ENCODE measurements at places on chromosomes 13 and 19.
A peak's percentile ranks its signal among the peaks of the same experiment; 100 is the strongest.

DNA sequence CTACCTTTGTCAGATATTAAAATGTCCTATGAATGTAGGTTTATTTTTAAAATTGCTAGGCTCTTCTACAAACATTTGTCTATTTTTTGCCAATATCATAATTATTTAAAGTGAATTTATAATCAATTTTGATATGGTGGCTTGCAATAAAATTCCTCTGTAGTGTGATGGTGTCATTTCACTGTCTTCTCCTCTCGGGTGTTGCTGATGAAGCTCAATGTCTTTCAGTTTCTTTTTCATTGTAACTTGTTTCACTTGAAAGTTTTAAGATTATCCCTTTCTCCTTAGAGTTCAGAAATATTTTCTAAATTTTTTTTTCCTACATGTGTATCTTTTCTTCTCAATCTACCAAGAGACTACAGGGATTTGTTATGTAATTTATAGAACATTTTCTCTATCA lies 267.1 kb upstream of the EDNRB start:
- DNase-seq: no peak

- DNase-seq: no peak
These were observed 218.8 kb downstream of the FGF9 start for GRCh38 chr13:21889651-21890050.

DNA sequence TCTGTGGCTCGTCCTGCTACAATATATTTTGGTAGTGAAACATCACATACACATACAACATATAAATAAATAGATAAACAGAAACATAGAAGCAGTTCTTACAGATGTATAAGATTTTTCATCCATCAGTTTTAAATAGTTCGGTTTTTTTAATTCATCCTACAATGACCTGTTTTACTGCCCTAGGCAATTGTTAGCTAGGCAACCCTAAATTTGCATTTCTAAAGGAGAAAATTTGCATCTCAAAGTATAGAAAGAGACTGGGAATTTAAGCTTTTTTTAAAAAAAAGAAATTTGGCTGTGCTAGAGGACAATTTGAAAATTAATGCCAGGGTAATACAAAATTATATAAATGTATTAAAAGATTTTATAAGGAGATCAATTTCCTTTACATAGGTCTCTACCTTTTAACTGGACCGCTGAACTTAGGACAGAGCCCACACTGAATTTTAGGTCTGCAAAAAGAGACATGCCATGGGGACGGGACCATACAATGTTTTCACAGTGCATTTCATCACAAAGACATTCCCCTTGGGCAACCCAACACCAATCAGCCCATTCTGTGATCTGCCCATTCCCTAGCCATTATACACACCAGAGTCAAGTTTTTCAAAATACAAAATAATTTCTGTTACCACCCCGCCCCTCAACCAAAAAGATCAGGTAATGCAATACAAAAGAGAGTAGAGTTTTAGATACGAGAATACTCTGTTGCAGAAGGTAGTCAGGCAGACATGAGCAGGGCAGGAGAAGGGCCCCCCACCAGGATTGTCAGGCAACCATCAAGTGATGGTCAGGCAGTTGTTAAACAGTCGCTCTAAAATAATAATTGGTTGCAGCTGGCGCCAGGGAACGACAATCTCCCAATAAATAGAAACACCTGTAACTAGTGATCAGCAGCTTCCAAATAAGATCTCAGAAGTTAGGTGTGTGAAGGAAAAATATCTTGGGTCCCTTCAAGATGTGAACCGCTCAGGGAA lies 299.7 kb upstream of the SGCG start:
- no peak for DNase-seq

DNA sequence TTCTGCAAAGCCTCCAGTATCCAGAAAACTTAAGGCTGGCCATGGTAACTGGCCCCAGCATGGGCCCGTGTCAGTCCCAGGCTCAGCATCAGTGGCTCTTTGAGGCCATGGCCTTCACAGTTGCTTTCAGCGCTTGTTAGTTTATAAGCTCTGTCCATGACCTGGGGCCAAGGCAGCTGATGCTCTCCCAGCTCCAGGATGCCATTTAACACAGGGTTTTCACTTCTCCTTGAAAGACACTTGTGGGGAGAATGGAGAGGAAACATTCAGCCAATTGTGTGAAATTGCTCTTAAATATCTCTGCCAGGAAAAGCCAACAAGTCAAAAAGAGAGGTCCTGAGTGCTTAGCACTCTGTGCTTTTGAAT lies 321.3 kb downstream of the FOXO1 start:
- no peak for DNase-seq

DNA sequence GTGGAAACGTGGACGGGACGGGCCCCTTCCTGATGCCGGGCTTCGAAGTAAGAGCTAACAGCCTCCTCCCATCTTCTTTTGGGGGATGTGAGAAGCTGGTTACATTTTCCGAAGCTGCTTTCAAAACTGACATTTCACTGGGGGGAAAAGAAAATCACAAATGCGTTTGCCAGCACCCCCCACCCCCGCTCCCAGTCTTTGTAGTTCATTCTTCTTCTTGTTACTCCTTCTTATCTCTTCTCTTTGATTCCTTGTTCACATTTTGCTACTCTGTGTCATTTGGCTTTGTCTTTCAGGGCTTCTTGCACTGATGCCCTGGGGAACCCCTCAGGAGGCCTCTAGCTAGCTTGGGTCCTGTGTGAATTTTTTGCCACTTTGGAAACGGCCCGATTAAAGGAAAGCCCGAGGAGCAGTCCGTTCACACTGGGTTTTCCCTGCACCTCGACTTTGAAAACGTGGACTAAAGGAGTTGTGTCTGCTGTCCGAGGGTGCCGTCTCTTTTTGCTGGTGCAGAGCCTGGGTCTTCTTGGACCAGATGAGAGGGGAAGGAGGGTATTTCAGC lies 1.3 kb downstream of the CARM1 start:
- no peak for DNase-seq

DNA sequence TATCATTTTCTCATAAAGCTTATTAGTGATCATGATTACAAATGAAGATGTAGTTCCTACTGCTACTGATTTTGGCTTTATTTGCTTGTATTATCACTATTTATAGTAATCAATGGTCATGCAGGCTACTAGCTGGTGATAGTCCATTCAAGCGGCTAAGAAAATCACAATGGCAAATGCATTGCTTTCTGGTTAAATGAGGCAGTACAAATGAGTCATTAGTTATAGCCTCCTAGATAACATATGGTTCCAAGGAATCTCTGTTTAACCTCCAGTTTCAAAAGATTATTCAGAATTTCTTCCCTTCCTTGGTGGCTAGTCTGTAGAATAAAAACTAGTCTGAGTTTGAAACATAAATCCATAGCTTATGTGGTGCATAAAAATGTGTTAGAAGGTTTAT lies 141.3 kb upstream of the HTR2A start:
- DNase-seq: no peak

GRCh38 chr19:45200568-45200967 lies 22.0 kb downstream of the BLOC1S3 start:
- DNase-seq: peak; percentile 36

DNA sequence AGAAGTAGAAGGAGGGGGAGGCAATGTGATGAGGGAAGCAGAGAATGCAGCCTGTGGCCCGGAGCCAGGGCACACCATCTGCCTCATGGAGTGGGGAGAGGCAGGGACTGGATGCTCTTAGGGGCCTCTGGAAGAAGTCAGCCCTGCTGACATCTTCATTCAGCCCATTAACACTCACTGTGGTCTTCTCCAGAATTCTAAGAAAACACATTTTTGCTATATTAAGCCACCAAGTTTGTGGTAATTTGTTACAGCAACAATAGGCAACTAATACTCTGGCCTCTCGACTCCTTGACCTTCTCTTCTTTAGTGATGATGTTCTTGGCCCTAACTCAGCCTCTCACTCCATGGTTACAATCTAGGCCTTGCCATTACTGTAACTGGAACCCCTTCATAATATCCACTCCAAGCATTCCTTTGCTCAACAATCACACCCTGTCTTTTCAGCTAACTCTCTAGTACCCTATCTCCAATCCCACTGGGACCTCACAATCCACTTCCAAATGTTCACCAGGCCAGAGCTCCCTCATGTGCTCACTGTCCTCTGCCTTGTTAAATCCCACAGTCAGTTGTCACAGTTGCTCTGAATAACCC lies 98.5 kb downstream of the MIPEP start:
- DNase-seq: no peak

GRCh38 chr19:16736709-16737108 lies 17.1 kb downstream of the NWD1 start:
- DNase-seq: no peak

DNA sequence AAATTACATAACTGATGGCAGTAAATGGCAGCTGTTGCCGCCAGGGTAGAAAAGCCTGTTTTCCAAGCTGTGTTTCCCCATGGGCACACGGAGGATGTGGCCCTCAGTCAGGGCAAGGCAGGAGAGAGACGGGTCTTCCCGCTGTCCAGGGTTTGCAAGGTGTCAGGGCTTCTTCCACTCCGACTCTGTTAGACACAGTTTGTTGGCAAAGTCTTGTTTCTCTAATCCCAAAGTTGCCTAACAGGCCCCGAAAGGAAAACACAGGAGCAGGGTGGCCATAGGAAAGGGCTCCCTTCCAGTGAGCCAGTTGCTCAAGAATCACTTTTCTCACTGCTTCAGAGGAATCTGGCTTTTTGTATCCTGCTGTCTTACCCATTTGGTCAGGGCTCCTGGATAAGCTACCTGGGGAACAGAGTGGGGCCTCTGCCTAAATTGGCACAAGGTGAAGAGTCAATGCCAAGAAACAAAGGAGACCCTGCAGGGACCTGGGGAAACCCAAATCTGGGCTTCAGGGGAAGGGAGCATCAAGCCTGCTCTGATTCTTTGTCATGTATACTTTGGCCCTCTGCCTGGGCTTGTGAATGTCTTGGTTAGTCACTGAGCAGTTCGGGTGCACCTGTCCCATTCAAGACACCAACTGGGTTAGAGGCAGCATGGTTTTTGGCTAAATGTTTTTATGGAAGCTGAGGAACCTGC lies 29.0 kb upstream of the CXCL17 start:
- DNase-seq: no peak

DNA sequence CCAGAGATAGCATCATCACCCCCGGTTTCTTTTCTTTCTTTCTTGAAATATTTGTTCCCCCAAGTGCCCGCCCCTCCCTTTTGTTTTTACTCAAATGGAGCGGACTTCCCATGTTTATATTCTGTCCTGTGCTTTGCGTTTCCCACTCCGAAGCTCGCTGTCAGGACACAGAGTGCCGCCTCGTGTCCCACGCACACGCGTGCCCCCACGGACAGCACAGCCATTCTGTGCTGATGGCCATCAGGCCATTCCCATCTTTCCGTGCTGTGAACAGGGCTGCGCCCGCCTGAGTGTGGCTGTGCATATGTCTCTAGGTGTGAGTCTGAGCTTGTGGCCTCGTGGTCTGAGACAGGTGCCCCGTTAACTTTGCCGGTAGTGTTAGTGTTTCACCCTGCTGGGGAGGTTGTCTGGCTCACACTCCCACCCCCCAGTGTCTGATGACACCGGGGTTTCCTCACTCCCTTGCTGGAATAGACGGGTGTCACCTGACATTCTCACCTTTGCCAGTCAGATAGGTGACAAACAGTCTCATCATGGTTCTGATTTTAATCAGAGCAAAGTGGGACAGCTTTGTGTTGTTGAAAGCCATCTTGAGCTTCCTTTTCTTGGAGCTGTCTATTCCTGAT lies 6.9 kb downstream of the PAK4 start:
- no peak for DNase-seq

GRCh38 chr13:38862443-38862842 lies 128.2 kb downstream of the STOML3 start:
- no peak for DNase-seq

DNA sequence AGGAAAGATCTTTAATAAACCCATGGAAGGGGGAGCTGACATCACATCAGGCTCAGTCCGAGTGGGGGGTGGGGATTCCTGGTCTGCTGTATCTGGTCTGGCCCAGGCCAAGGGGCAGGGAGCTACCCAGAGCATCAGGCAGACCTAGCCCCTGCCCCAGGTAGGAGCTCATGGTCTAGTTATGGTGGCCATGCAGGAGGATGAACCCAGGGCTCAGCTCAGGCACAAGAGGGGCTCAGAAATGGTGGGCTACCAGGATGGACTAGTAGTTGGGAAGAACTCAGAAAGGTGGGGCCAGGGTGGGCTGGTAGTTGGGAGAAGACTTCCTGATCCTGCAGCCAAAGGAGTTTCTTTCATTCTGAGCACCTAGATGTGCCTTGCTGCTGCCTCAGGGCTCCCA lies 14.3 kb downstream of the VSTM2B start:
- no peak for DNase-seq

DNA sequence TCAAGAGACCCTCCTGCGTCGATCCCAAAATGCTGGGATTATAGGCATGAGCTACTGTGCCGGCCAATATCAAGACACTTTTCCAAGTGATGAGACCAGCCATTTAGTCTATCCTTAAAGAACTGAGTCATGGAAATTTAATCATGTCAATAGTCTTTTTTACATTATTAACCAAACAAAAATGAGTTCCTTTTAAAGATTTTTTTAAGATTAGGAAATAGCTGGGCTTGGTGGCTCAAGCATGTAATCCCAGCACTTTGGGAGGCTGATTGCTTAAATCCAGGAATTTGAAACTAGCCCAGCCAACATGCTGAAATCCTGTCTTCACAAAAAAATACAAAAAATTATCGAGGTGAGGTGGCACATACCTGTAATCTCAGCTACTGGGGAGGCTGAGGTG lies 16.7 kb upstream of the ZNF564 start:
- DNase-seq: no peak

DNA sequence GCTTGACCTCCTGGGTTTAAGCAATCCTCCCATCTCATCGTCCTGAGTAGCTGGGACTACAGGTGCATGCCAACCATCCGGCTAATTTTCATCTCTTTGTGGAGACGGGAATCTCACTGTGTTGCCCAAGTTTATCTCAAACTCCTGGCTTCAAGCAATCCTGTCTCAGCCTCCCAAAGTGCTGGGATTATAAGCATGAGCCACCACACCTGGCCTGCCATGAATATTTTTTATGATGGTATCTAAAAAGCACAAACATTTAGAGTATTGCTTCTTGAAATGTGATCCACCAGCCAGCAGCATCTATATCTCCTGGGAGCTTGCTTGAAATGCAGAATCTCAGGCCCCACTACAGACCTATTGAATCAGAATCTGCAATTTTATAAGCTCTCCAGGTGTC lies 111.2 kb upstream of the CLDN10 start:
- no peak for DNase-seq

- DNase-seq: no peak
These were observed 57.5 kb downstream of the RAP2A start for GRCh38 chr13:97491452-97491851.

DNA sequence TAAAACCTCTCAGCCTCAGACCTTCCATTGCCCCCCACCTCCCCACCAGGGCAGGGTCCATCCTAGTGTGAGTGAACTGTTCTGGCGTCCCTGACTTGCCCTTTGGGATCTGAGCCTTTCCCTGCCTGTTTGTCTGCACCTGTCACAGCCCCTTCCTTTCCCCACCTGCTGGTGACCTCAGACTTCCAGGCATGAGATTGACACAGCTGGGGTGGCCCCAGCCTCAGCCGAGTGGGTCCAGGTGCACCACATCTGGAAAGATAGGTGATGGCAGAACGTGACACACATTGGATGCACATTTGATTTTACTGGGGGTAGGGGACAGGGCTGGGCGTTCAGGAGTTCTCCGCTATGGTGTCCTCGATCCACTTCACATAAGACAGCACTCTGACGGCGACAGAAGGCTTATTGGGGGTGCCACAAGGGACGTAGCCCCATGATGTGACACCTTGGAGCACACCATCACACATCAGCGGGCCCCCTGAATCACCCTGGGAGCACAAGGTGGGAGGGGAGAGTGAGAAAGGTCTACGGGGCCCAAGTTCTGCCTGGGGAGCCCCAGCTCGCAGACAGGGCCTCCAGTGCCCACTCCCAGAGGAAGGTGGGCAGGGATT lies 4.6 kb downstream of the KLK1 start:
- DNase-seq: no peak

Measured in caudate nucleus (tissue), 63 donors.